ENCODE measurements at places on chromosomes 16 and 17. TPM values are rescaled to one million over a fixed set of nuclear protein-coding genes. Genes with fewer than 3 reads are reported as not detected.

- DNase-seq, result no peak
Observed at GRCh38 chr16:4261557-4262172, 11.2 kb downstream of the TFAP4 start.

DNA sequence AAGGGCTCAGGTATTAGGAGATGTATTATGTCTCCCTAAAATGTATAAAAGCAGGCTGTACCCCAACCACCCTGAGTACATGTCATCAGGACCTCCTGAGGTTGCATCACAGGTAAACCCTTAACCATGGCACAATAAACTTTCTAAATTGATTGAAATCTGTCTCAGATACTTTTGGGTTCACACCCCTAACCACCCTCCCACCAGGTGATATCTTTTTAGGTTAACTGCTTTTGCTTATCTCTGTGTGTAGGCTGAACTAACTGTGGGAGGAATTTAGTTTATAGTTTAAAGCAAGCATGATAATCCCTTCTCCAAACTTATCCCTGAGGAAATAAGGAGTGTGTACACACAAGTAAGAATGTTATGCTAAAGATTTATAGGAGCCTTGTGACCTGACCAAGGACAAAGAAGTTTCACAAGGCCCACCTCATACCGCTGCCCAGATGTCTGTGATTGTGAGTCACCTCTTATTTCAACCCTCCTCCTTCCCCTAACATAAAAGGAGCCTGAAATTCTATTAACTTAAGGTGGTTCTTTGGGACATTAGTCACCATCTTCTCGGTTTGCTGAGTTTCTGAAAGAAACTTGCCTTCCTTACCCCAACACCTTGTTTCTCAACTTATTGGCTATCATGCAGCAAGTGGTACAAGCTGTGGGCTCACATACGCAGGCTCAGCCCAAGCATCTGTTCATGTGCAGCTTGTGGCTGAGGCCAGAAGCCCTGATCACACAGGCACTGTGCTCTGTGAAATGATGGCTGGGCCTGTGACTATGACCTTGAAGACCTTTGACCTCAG lies 11.3 kb downstream of the PRSS22 start:
- peak; percentile 32 for DNase-seq

- DNase-seq, result no peak
Observed at GRCh38 chr17:59432657-59433056, 101.2 kb downstream of the YPEL2 start.

- no peak for DNase-seq
Observed at GRCh38 chr17:73141411-73141810, 23.4 kb upstream of the SSTR2 start.

DNA sequence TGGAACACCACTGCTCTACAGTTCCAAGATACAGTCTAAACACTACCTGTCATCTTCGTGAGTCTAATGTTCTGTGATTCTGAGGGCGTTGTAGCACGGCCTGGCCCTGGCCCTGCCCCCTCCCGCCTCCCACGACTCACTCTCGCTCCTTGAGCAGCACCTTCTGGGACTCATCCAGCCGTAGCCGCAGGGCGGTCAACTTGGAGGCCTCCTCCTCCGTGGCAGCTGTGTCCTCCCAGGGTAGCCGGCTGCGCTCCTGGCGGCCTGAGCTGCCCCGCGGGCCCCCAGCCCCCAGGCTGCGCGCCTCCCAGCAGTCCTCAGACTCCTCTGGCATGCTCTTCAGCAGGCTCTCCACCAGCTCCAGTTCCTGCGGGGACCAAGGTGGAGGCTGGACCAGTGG lies 10.6 kb downstream of the CCDC102A start:
- DNase-seq, result no peak

DNA sequence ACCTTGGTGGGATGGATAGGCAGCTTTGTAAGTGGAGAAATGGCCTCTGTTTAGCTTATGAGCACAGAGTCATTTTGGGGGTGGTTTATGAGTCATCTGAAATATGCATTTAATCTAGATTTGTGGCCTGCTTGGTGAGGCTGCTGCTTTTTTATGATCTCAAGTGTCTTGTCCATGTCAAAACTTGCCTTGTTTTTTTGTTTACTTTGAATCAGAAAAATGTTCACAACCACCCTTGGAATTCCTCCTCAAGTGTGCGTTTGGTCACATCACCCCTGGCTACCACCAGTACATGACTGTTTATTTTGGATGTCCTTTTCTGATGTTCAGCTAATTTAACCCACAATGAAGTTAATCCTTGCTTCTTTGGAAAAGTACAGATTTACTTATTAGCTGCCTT lies 64.6 kb downstream of the FTO start:
- peak; percentile 88 for DNase-seq

DNA sequence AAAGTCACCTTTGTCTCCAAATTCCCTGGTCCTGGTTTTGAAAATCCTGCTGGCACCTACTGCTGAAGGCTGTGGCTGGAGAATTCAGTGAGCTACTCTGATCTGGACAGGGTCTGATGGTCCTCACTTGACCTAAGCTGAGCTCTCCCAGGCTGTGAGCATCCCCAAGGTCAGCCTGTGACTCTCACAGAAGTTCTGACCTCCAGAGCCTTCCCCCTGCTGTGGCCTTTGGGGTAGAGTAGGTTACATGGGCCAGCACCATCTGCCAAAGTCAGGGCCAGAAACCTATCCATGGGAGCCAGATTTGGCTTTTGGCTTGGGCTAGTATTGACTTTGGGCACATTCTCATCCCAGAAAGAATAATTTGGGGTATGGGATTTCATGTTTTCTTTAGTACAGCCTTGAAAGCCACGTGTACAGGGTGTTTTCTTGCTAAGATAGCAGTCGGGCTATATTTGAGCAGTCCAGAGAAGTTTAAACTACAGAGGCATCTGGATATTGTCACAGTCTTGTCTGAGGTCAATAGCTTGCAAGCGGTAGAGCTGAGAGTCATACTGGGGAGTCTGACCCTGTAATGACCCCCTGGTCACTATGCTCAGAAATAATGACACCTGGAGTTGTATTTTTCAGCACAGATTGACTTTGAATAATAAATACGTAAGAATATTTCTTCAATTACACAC lies 6.2 kb upstream of the AGRP start:
- no peak for DNase-seq

DNA sequence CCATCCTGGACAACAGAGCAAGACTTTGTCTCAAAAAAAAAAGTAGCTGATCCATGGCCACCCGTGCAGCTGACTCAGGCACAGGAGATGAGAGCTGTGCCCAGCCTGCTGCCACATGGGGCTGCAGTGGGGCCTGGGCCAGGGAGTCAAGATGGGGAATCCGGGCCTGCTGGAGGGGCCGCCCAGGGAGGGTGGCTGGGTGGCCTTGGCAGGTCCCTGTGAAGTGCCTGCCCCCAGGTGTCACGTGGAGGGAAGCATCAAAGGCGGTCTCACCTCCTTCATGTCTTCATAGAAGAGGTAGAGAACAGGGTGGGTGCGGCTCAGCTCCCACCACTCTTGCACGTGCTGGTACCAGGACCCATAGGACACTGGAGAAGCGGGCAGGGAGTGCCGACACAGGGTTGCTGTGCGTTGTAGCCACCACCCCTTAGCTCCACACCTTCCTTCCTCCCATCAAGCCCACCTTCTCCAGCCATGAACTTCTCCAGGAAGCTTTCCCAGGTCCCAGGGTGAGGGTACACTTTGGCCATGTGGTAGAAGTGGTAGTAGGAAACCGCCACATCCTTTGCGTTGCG lies 3.8 kb downstream of the SULT1A2 start:
- DNase-seq, result no peak

- no peak for DNase-seq
Observed at GRCh38 chr17:77494664-77495435, 354.1 kb downstream of the SEC14L1 start.

MRPL12 gene
- 63.0 TPM for polyA plus RNA-seq

TLCD2 gene
- polyA plus RNA-seq, result 2.5 TPM

RPGRIP1L gene
- polyA plus RNA-seq, result 8.3 TPM

GDPD3 gene
- 1.2 TPM for polyA plus RNA-seq

Measured in BJ (cell line).